ENCODE measurements at places on chromosomes 5 and 9. TPM values are rescaled to one million over a fixed set of nuclear protein-coding genes. Genes with fewer than 3 reads are reported as not detected.

TAF11L12 gene
- total RNA-seq, result not detected

NSMF gene
- 93.1 TPM for total RNA-seq

GKAP1 gene
- 1.8 TPM for total RNA-seq

CCDC152 gene
- not detected for total RNA-seq

IFNA21 gene
- total RNA-seq, result not detected

- no peak for DNase-seq
Observed at GRCh38 chr9:37382161-37382981, 40.1 kb upstream of the GRHPR start.

DNA sequence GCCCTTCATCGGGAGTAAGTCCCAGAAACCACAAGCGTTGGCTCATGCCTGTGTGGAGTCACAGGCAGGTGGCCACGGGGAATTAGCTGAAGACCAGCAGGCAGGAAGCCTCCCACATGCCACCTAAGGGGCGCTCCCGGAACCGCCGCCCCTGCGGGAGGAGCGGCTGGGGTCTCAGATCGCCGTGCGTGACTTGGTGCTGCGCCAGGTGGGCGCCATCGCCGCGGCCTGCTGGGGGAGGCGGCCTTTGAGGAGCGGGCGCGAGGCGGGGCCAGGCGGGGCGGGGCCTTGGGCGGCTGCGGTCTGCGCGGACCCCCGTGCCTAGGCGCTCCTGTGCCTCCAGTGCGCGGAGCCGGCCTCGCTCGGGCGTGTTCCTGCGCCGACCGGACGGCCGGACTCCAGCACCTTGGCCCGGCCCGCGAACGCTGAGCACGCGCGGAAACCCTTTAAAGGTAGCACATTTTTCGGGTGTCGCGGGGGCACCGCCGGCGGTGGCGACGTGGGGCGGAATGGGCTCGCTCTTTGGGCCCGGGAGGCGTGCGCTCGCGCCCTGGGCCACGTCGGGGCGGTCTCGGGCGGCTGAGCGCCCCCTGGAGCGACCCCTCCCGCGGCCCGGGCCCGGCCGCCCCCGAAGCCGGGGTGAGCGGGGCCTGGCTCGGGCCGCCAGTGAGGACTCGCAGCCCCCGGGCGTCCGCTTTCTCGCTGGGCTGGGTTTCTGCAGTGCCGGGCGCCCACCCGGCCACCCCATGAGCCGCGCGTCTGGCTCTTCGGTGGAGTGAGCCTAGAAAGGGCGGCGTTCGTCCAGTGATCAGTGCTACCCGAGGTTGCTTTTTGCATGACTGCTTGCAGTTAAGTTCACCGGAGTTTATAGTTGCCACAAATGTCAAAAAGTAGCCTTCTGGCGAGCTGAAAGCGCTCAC is 24.5 kb downstream of the LECT2 start:
- DNase-seq, result no peak

DNA sequence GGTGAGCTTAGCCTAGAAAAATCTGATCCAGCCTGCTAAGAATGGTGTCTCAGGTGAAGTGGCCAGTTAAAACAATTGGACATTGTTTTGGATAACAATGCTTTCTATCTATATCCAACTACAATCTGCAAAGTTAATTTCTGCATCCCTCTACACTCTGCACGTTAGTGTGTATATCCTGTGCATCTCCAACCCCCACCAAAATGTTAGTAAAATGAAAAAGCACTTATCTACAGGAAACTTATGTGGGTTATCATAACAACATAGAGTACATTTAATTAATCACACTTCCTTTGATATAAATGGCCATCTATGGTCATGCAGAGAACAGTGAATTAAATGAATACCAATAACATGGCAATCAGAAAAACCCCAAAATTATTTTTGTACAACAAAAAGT is 158.7 kb downstream of the NFIB start:
- no peak for DNase-seq

DNA sequence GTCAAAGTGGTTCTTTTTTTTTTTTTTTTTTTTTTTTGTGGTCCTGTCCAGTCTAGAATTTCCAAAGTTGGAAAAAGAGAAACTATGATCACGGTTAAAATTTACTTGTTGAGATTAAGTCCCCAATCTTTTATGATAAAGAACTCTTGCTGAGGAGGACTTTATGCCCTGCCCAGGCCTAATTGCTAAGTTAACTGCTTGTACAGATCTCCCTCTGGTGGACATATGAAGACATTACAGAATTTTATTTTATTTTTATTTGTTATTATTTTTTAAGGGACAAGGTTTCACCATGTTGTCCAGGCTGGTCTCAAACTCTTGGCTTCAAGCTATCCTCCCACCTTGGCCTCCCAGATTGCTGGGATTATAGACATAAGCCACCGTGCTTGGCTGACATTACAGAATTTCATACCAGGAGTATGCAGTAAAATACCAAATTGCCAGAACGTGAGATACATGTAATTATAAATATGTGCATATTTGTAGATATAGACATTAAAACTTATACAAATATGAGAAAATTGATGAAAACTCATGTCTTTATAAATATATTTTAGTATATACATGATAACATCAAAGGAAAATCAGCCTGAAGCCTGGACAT is 91.2 kb downstream of the RFK start:
- DNase-seq, result no peak

- no peak for DNase-seq
Observed at GRCh38 chr5:100697970-100698369, 162.8 kb downstream of the FAM174A start.

- no peak for DNase-seq
Observed at GRCh38 chr9:107036367-107036766, 173.4 kb downstream of the ZNF462 start.

GRCh38 chr9:86321373-86321772 is 32.8 kb downstream of the TUT7 start:
- DNase-seq, result no peak

- DNase-seq, result no peak
Observed at GRCh38 chr5:57816108-57816507, 333.5 kb upstream of the ACTBL2 start.

DNA sequence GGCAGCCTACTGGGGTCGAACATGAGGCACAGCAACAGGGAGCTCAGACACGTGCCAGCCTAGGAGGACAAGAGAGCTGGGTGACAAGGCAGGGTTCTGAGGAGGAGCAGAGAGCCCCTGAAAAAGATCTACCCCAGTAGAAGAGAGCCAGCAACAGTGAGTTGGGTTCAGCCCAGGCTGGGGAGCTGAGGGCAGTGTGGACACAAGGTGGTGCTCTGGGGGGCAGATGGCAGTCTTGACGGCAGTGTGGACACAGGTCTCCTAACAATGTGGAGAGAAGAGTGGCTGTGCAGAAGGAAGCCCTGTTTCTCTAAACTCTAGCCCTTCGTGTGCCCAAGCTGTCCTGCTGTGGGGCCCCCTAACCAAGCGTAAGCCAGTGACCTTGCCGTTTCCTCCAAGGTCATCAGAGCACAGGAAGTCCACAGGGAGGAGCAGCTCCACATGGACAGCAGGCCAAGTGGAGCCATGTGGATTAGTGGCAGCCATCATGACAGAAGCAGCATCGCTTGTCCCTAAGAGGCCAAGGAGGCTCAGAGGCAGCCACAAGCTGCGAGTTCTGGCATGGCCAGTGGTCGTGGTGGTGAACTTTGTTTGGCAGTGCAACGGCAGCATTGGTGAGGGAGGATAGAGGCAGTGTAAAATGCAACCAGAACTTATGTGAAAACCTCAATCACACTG is 25.1 kb upstream of the LMX1B start:
- DNase-seq, result no peak

DNA sequence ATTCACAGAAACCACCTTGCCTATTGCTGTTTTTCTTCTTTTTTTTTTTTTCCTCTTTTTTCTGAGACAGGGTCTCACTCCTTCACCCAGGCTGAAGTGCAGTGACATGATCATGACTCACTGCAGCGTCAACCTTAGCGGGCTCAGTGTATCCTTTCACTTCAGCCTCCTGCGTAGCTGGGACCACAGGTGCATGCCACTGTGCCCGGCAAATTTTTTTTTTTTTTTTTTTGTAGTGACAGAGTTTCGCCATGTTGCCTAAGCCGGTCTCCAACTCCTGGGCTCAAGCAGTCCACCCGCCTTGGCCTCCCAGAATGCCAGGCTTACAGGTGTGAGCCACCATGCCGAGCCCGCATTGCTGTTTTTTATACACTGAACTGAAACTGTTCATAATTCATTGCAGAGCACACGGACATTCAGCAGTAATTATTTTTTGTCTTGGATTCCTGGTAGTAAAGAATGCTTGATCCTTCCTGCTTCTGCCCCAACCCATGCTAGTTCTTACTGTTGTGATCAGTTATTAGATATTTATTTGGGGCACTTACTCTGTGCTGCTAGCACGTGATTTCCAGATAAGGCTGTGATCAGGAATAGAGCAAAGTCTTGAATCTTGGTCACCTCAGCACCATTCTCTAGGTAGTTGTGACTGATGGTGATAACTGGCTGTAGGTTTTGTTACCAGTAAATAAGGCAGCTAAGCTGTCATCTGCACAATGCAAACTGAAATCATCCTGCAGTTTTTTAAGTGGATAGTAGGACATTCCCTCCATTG is 14.0 kb downstream of the MAP3K1 start:
- DNase-seq, result no peak

Measured in osteocyte (in vitro differentiated cells).